Stimulated activated CD8-positive, alpha-beta memory T cell treated with anti-CD3 and anti-CD28 coated beads, Interleukin-12 subunit alpha, Interleukin-12 subunit beta, amount 100 ng/mL, for 4 hours (primary cell): ENCODE measurements at places on chromosomes 1 and 21.

DNA sequence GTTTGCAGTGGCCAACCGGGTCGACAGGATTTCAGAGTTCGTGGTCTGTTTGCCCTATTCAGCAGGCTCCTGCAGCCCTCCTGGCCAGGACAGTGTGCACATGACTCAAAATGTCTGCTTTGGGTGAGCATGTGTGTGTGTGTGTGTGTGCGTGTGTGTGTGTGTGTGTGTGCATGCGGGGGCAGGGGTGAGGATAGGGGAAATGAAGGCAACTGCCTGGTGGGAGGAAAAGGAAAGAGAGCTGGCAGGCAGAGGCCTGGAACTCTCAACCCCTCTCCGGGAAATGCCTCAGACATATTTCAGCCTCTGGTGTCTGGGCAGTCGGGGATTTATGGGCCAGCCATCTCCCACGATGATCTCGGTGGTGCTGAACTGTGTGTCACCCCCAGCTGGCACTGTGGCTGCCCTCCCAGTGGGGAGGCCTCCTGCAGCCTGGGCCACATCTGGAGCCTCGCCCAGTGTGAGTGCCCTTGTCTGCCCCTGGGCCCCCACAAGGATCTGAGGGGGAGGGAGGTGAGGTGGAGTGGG is 15.2 kb downstream of the CDCP2 start:
- DNase-seq, result no peak

DNA sequence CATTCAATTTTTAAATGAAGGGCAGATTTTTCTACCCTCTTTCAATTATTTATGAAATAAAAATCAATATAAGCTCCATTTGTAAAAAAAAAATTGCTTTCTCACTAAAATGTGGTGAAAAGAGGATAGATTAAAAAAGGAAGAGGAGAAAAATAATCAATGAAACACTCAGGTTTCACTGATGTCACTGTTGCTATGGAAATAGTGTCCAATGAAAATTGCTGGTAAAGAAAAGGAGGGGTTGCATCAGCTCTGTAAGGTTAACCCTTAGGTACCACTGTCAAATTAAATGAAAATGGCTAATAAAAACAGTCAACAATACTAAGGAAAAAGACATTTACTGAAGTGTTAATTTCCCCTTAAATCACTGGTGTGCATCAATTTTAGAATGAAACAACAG is 91.6 kb upstream of the TTC39A start:
- DNase-seq, result no peak

DNA sequence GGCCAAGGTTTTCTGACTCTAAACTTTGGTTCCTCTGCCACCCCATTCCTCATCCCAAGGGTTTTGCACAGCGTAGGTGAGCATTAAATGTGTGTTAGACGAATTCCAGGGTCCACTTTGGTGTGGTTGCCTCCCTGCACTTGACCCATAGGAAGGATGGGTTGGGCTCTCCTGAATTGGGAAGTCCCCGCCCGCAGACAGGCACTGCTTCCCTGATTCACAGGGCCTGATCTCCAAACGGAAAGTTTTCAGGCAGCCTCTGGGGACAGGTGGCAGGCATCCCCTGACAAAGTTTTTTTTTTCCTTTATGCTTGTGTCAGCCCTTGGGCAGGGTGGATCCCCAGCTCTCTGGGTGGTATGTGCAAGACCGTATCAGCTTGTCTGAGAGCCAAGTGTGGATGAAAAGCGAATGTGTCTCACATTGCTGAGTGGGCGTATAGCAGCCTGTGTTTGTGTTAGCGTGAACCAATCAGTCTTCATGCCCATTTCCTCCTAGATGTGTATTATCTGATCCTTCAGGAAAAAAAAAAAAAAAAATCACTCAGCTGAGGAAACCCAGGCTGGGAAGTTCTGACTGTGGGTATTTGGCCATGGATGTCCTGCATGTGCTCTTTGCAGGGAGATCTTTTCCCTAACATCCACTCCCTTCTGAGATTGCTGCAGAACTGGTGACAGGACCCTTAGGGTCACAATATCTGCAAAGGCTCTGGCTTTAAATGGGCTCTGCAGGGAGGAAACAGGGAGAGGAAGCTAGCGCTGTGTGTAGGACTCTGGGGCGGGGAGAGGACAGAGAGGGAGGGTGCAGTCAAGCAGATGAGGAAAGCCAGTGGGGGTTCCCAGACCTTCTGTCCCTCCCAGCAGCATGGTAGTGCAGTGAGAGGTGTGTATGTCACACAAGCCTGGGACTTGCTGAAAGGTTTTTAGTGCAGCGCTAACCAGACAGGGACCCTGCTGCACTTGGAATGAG is 42.2 kb upstream of the TRABD2B start:
- no peak for DNase-seq

DNA sequence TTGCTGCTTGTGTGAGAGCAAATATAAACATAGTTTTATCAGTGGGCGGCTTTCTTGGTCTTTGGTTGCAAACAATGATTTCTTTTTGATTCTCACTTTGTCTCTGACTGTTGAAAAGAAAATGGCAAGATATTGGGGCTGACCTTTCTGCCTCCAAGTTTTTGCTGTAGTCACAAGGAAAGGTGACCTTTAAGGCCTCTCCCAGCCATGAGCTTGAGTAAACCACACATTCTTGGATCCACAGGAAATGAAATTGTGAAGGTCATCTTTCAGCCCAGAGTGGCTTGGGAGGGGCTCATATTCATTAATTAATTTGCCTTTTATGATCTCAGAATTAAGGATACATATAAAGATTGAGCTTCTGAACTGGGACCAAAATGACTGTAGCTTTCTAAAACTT is 241.6 kb downstream of the BACH1 start:
- DNase-seq, result no peak

- DNase-seq, result no peak
These were observed 254.4 kb upstream of the GJB5 start for GRCh38 chr1:34500451-34500850.
